ENCODE measurements at places on chromosomes 3 and 15.

DNA sequence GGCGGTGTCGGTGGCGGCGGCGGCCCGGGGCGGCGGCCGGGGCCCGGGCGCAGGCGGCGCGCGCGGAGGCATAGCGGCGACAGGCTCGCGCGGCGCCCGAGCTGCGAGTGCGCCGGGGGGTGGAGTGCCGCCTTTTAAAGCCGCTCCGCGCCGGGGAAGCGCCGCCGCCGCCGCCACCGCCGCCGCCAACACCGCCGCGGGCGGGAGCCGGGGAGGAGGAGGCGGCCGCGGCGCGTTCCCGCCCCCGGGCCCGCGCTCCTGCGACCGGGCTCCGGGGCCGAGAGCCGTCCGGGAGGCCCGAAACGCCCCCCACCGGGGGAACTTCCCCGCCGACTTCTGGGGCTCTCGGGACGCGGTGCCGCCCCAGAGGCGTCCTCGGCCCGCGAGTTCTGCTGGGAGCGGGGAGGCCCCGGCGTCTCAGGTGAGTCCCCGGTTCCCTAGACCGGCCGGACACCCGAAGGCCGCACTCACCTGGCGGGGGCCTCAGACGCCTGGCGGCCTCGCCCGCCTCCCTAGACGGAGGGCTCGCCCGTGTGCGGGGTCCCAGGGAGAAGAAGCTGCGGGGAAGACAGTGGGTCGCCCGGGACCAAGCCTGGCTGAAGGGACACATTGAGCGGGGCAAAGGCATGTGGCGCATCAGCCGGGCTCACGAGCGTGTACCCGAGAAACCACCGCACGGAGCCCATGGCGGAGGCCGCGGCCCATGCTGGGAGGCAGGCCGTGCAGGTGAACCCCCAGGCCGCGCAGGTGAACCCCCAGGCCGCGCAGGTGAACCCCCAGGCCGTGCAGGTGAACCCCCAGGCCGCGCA lies at the start of gene PCSK6:
Gene PCSK6, minus strand, starts transcription at position 109 of the 809 bp plus-strand sequence. Its CDS starts 37 bp downstream, at position 72.
- no peak for DNase-seq

- DNase-seq = no peak
Measured at GRCh38 chr15:53453253-53454105, 306.0 kb downstream of the WDR72 start.

- no peak for DNase-seq
Measured at GRCh38 chr15:44550734-44551133, 13.8 kb downstream of the EIF3J start.

DNA sequence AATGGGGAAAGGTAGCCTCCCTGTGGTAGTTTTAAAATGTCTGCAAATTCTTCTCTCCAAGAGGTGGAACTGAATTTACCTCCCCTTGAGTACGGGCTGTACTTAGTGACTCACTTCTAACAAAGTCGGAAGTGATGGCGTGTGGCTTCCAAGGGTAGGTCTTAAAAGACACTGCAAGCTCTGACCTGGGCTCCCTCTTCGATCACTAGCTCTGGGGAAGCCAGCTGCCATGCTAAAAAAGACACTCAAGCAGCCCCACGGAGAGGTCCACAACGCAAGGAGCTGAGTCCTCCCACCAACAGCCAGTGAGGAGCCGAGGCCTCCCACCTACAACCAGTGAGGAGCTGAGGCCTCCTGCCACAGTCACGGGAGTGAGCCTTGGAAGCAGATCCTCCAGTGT lies 122.0 kb upstream of the HACD2 start:
- no peak for DNase-seq

- DNase-seq = no peak
Measured at GRCh38 chr3:179503152-179503551, 51.9 kb upstream of the GNB4 start.

DNA sequence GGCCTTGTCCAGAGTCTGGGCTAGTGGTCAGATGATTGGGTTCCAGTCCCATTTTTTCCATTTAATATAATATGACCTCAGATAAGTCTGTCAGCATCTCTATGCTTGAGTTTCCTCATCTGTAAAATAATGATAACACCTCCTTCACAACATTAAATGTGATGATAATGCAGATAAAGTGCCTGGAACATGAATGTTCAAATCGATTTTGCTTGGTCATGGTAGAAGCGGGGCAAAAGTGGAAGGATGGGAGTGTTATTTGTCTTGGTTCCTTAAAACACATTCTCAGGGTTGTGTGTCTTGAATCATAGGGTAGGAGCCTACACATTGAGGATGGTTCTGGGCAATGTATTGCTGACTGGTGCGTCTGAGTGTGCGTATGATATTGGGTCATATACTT lies 16.9 kb downstream of the ARIH2 start:
- DNase-seq = no peak

Measured in activated CD8-positive, alpha-beta memory T cell treated with anti-CD3 and anti-CD28 coated beads for 1 hour (primary cell).